NCI-H1930 (cell line): ENCODE measurements at places on chromosomes 2 and 18.

- no peak for DNase-seq
Observed at GRCh38 chr18:22838639-22839277, 94.4 kb upstream of the RBBP8 start.

DNA sequence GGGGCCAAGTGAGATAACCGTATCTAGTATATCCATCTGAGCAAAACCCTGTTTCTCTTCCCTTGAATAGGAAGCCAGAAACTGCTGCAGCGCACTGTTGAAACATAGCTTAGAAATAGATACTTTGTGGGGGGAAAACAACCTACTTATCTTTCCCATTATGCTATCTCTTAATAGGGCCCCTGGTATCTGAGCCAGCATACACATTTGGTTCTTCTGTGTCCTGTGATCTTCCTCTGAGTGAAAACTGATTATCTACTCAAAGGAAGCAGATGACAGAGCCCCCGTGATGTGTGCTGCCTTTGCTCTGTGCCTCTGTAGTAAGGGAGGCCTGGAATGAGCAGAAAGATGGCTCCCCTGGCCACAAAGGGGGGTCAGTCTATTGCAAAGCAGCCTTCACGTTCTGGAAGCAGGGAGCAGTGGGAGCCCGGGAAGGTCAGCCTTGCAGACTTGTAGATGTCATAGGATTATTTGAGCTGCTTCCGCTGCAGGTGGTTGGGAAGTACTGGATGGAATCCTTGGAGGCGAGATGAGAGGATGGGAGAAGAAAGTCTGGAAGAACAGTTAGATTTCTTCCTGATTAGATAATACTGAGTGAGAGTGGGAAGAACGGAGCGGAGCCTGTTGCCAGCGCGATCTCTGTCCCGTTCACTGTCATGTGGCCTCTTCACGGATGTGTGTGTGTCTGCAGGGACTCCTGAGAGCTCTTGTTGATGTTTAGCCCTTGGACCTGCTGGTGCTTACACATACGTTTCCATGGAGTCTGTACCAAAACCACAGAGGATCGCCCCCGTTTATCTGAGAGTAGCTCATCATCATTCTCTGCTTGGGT, 150.1 kb downstream of the AGAP1 start:
- no peak for DNase-seq

DNA sequence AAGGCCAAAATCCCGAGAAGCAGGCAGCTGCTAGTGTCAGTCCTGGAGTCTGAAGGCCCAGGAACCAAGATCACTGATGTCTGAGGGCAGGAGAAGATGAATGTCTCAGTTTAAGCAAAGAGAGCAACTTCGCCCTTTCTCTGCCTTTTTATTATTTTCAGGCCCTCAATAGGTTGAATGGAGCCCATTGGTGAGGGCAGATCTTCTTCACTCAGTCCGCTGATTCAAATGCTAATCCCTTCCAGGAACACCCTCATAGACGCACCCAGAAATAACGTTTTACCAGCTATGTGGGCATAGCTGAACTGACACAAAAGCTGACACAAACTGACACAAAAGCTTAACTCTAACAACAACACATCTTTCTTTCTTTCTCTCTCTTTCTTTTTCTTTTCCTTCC, 78.0 kb upstream of the KCNJ3 start:
- no peak for DNase-seq

- no peak for DNase-seq
Observed at GRCh38 chr2:40451918-40452605, at the start of gene SLC8A1. Gene SLC8A1, minus strand, starts transcription at chr2:40452090.

- no peak for DNase-seq
Observed at GRCh38 chr2:161382747-161383146, 33.4 kb upstream of the TBR1 start.

GRCh38 chr2:200225951-200226350, 80.5 kb upstream of the SPATS2L start:
- no peak for DNase-seq

GRCh38 chr2:59690849-59691248, 862.6 kb downstream of the BCL11A start:
- no peak for DNase-seq

DNA sequence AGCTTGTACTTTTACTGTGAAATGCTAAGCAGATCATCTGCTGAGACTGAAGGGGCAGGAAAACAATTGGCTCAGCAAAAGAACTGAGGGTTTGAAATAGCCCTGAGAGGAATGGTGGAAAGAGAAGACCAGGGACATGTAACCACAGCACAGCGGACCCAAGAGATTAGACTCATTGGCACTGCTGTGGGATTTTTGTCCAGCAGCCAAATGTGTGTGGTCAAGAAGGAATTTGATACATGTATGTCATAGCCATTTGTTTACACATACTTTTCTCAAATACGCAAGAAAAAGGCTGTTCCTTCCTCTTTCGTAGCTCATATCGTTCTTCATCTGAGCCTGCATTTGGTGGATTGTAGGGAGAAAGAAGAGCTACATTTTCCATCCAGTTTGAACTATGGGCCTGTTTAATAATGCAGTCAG, 73.8 kb downstream of the TRABD2A start:
- DNase-seq = no peak

- no peak for DNase-seq
Observed at GRCh38 chr2:212359425-212360067, 179.1 kb downstream of the ERBB4 start.

DNA sequence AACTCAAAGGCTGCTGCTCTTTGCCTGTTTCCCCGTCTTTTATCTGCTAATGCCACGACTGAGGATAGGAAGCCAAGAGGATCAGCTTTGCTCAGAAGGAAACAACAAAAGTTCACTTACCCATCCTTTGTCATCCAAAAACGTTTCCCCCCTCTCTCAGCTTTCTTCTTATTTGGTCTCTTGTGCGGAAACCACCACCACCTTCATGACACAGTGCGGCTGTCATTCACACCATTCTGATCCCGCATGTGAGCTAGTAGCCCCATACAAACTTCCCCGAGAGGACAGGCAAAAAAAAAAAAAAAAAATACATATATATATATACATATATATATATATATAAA, 656 bp downstream of the LRRTM4 start:
- no peak for DNase-seq

- DNase-seq = no peak
Observed at GRCh38 chr2:59223742-59224141, 982.6 kb upstream of the FANCL start.

- DNase-seq = no peak
Observed at GRCh38 chr2:138708682-138709241, 71.4 kb downstream of the NXPH2 start.
